ENCODE measurements at places on chromosomes 13 and 19.
A peak's percentile ranks its signal among the peaks of the same experiment; 100 is the strongest.

DNA sequence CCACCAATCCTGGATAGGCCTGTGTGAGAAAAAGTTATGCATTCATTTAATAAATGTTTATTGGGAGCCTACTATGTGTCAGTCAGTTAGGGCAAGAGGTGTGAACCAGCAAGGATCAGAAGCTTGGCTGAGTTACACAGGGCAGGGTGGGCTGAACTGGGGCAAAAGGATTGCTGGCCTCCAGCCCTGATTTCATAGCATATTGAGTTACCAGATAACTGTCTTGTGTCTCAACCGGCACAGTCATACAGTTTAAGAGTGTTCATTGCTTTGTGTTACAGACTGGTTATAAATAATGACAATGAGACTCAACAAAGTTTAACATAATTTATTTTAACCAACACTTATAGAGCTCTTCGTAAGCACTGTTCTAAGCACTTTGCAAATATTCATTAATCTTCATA, 253.8 kb downstream of the DLEU7 start:
- DNase-seq, result no peak

DNA sequence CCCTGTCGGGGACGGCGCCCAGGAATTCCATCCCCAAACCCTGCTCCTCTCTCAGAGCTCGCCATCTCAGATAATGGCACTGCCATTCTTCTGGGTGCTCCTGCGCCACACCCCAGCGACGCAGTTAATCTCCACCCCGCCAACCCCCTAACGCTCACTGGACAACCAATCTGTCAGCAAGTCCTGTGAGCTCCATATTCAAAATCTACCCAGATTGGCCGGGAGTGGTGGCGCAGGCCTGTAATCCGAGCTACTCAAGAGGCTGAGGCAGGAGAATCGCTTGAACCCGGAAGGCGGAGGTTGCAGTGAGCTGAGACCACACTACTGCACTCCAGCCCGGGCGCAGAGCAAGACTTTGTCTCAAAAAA, 18.6 kb downstream of the FCGBP start:
- DNase-seq, result no peak

- DNase-seq, result peak; percentile 84
Measured at GRCh38 chr13:73090116-73090822, 31.5 kb downstream of the KLF5 start.

GRCh38 chr19:1651568-1652291, 685 bp downstream of the TCF3 start:
- no peak for DNase-seq

DNA sequence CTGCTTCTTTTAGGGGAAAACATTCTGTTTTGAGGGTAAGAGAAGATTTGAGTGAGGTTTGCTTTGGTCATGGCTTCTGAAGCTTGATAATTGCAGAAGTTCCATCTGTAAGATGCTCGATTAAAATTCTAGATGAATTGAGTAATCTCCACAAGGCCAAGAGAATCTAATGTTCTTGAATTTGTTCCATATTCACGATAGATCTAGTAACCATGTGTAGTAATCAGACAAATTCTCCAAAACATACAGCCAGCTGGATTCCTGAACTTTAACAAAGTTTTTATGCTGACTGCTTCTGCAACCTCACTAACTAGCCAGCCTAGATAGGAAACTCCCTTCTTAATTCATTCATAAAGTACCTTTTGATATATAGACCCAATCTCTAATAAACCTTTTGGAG, 92.7 kb downstream of the COL4A2 start:
- DNase-seq, result no peak

DNA sequence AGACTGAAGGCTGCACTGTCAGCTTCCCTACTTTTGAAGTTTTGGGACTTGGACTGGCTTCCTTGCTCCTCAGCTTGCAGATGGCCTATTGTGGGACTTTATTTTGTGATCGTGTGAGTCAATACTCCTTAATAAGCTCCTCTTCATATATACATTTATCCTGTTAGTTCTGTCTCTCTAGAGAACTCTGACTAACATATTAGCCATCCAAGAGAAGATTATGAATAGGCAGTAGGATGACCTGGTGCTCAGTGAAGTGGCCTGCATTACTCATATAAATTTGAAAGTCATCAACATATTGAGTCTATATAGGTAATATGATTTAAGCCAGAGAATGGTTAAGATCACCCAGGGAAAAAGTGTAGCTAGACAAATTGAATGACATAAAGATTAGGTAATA, 136.3 kb upstream of the UFM1 start:
- no peak for DNase-seq

DNA sequence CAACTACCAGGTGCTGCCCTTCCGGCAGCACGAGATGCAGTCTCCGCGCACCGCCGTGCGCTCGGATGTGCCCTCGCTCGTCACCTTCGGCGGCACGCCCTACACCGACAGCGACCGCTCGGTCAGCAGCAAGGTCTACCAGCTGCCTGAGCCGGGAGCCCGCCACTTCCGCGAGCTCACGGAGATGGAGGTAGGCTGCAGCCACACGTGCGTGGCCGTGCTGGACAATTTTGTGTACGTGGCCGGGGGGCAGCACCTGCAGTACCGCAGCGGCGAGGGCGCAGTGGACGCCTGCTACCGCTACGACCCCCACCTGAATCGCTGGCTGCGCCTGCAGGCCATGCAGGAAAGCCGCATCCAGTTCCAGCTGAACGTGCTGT, 15.2 kb upstream of the CRTC1 start:
- no peak for DNase-seq

GRCh38 chr13:87666831-87667230, 4.3 kb upstream of the SLITRK5 start:
- DNase-seq, result no peak

DNA sequence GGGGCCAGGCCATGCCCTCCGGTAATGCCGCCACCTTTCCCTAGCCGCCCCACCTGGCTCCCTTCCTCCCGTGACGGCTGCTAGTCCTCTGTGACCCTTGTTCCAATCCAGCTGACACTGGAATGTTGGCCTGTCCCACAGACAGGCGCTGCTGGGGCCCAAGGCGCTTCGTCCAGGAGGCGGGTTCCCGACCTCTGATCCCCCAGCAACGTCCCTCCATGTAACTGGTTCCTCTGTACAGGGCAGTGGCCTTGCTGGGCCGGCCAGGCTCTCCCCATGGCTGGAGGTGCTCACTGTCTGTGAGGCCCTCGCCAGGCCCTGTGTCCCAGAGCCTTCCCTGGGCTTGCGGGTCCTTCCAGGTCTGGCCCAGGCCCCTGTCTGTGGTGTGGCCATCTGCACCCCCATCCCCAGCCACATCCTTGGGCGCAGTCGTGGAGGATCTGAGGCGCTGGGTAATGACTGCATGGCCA, 6.8 kb upstream of the GRIN3B start:
- no peak for DNase-seq

- DNase-seq, result no peak
Measured at GRCh38 chr19:17606590-17607185, 51.2 kb downstream of the COLGALT1 start.

GRCh38 chr13:110409581-110409992, 102.5 kb downstream of the COL4A2 start:
- DNase-seq, result no peak

DNA sequence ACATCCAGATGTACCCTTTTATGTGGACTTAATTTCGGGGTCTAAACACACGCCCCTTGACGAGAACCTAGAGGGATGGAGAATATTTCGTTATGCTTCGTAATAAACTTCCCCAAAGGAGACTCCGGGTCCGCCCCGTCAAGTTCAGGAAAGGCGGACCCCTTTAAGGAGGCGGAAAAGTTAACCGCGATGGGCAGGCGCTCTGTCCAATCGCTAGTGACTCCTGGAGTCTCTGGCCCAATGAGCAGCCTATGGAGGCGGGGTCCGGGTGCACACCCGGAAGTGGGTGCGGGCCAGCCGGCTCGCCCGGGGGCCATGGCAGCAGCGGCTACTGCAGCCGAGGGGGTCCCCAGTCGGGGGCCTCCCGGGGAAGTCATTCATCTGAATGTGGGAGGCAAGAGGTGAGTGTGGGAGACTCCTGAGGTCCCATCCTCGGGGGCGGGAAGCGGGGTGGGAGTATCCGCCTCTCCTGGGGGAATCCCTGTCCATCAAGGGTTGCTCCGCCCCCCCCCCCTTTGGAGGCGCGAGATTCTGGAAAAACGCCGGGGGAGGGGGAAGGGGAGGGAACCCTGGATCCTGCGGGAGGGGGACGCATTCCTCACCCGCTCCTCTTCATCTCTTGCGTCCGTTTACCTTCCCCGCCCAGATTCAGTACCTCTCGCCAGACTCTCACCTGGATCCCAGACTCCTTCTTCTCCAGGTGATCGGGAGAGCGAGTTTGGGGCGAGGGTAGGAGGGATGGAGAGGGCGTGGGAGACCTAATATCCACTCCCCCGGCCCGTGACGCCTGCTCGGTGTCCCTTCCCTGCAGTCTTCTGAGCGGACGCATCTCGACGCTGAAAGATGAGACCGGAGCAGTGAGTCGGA, at the start of gene SHKBP1:
SHKBP1 (plus strand) TSS at position 289 of the 867 bp plus-strand sequence; CDS start at position 316, 27 bp downstream.
- DNase-seq, result peak; percentile 98

GRCh38 chr13:25059958-25060357, 36.0 kb upstream of the PABPC3 start:
- DNase-seq, result no peak

GRCh38 chr19:3862826-3863500, 5.9 kb downstream of the ZFR2 start:
- peak; percentile 52 for DNase-seq

DNA sequence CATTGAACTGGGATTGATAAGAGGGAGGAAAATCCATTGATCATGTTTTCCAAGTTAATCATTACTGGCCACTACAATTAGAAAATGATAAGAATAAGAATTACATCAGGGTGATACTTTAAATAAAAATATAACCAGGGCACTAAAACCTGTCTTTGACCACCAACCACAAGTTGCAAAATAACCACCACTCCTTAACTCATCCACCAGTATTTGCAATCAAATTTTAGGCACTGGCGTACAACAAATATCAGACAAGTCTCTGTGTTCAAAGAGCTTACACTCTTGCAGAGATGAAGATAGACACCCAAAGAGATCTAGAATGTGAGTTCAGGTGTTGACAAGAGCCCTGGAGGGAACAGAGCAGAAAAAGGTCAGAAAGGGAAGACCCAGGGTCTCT, 514 bp downstream of the CEACAM3 start:
- no peak for DNase-seq

DNA sequence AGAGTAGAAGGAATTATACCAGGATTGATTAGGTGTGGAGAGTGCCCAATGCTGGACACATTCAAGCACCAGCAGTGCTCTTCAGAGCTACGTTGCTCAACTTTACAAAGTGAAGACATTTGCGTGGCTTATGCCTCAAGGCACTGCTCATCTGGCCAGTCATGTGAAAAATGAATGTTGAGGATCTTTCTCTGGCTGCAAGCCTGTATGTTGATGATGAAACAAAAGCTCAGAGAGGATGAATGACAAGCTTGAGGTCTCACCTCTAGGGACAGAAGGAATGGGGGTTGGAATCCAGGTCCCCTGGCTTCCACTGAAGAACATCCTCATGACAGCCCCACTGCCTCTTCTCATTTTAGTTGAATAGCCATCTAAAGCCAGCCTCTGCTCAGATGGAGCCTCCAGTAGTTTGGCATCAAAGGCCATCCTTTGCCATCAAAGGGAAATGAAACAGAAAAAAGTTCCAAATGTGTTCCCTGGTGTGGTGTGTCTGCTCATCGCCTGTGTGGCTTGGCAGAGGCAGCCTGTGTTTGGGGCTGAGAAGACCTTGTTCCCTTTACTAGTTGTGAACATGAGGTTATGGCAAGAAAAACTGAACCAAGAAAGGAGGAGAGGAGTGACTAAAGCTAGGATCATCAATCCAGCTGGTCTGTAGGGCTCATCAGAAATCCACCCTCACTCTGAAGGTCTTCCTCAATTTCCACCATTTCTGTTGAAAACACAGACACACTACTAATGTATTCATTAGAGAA, 114.0 kb upstream of the KL start:
- DNase-seq, result no peak

DNA sequence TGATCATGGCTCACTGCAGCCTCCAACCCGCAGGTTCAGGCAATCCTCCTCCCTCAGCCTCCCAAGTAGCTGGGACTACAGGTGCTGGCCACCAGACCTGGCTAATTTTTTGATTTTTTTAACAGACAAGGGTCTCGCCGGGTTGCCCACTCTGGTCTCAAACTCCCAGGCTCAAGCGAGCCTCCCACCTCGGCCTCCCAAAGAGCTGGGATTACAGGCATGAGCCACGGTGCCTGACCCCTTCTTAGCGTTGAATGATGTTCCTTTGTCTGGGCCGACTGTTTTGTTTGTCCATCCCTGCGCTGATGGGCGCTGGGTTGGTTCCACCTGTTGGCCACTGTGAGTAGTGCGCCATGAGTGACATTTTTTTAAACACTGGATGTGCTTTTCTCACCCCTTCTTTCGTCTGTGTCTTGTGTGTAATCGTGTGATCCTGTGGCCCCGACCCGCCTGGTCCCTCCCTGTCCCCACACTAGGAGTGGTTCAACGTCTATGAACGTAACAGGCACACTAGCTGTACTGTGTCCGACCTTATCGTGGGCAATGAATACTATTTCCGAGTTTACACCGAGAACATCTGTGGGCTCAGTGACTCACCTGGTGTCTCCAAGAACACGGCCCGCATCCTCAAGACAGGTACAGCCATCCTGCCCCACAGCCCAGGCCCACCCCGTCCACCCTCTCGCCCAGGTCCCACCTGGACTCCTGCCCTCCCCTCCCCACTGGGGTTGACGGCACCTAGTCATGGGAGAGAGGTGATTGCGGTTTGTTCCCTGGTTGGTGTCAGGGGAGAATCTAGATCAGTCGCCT, 15.0 kb upstream of the EMC10 start:
- DNase-seq, result peak; percentile 90

DNA sequence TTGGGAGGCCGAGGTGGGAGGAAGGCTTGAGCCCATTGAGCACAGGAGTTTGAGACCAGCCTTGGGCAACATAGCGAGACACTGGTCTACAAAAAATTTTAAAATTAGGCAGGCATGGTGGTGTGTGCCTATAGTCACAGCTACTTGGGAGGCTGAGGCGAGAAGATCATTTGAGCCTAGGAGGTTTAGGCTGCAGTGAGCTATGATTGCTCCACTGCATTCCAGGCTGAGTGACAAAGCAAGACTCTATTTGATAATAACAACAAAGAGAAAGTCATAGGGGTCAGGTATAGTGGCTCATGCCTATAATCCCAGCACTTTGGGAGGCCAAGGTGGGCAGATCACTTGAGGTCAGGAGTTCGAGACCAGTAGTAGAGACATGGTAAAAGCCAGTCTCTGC, 4.6 kb upstream of the SLC44A2 start:
- DNase-seq, result no peak

DNA sequence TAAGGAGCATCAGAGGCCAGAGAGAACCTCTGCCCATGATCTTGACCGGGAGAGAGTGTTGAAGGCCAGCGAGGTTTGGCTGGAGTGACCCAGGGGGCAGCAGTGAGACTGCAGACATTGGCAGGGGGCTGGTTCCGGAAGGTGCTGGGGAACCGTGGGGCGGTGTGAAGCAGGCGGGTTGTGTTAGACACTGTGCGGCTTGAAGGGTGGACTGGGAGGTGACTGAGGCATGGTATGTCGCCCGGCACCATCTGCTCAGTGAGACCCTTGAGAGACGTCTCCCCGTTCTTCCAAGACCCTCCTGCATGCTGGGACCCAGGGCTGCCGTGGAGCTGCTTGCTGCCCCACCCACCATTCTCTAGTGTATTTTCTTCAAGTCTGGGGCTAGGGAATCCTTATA, 24.6 kb downstream of the CARM1 start:
- peak; percentile 85 for DNase-seq
